ENCODE measurements at places on chromosomes 12 and 14. TPM values are rescaled to one million over a fixed set of nuclear protein-coding genes. Genes with fewer than 3 reads are reported as not detected.
A peak's percentile ranks its signal among the peaks of the same experiment; 100 is the strongest.

LRIG3 gene
- total RNA-seq, result 36.0 TPM

HSPB8 gene
- total RNA-seq, result 49.4 TPM

DNA sequence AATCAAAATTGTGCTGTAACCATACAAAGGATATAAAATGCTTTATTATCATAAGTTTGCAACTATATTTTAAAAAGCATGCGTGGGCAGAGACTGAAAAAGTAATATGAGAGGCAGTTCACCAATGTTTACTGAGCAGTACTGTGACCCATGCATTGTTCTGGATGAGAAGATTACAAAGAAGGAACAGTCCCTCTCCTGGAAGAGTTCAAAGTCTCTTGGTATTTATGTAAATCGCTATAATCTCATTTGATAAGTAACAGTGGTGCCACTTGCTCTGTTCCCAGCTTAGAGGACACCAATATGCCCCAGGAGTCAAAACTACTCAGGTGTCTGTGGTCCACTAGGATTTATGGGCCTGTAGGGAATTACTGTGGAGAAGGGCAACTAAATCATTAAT, 2.1 kb upstream of the CMAS start:
- no peak for DNase-seq

DNA sequence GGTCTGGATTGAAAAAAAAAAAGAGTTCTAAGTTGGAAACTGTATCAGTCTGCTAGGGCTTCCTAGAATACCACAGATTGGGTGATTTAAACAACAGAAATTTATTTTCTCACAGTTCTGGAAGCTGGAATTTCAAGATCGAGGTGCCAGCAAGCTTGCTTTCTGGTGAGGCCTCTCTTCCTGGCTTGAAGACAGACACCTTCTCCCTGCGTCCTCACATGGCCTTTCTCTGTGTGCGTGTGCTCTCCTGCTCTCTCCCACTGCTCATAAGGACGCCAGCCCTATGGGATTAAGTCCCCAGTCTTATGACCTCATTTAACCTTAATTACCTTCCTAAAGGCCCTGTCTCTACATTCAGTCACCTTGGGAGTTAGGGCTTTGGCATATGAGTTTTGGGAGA, 215.5 kb downstream of the PIK3C2G start:
- DNase-seq, result no peak

DNA sequence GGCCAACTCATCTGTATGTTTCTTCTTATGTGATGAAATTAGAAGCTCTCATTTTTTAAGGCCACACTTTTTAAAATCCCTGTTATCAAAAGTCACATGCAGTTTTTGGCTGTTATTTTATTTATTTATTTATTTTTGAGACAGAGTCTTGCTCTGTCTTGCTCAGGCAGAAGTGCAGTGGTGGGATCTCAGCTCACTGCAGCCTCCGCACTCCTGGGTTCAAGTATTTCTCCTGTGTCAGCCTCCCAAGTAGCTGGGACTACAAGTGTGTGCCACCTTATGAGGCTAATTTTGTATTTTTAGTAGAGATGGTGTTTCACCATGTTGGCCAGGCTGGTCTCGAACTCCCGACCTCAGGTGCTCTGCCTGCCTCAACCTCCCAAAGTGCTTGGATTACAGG, 1434.5 kb downstream of the LRFN5 start:
- no peak for DNase-seq

DNA sequence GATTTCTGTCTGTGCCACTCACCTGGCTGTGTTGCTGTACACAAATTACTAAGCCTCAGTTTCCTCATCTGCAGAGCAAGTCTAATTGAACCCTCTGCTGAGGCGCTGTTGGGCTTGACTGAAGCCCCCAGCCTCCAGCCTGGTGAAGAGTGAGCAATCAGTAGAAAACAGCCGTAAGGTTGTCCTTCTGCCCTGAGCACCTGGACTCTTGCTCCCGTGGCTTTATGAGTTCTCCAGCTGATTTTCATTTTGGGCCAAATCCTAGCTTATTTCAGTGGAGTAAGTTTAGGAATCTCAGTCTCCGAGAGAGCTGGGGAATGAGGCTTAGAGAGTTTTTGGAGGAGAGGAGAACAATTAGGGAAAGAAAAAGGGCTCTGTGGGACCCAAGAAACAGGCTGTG, 133.9 kb upstream of the EVL start:
- DNase-seq, result no peak

GRCh38 chr12:123983822-123984485, 10.9 kb downstream of the ZNF664 start:
- DNase-seq, result peak; percentile 53

DNA sequence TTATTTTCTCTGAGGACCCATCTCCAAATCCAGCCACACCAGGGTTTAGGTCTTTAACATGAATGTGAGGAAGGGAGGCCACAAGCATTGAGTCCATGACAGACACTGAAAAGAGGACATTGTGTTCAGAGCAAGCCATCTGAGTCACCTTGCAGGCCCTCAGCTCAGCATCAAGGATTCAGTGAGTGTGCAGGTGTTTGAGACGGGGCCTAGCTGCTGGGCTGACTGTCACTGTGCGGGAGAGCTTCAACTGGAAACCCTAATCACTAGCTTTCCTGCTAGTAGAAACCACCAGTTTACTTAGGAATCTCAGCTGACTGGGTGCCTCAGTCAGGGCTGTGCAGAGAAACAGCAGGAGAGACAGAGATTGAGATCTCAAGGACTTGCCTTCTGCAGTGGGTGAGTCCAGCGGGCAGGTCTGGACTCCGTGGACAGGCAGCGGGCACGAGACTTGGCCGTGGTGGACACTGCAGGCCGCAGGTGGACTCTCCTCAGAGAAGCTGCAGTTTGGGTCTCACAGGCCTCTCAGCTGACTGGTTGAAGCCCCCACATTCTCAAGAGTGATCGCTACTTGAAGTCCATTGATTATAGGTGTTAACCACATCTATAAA, 86.1 kb upstream of the DYNC1H1 start:
- DNase-seq, result no peak

DNA sequence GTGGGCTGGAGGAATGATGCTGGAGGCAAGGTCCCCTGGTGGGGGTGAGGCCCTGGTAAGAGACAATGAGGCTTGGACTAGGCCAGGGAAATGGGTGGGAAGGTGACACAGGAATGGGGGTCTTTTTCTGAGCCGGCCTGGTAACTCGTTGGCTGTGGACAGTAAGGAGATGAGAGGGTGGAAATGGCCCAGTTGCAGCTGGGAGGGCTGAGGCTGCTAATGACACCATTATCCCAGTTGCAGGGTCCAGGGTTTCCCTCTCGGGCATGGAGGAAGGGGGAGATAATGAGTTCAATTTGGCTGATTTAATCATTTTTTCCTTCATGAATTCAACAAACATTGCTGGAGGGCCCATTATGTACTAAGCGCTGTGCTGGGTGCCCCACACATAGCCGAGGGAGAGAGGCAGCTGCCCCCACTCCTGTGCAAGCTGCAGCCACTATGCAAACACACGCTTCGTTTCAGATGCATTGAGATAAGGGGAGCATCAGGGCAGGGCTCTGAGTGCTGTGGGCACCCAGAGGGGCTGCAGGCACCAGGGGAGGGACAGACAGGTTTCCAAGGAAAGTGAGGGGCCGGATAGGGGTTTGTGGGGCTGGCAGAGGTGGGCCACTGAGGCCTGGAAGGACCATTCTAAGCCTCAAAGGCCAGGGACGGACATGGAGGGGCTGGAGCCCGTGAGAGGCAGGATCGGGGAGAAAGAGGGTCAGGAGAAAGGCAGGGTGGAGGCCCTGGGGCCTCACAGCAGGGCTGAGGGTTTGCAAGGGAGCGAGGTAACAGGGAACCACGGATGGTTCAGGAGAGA, 43.2 kb upstream of the MEG3 start:
- DNase-seq, result no peak

GRCh38 chr14:93068711-93069110, 47.0 kb downstream of the ITPK1 start:
- no peak for DNase-seq

DNA sequence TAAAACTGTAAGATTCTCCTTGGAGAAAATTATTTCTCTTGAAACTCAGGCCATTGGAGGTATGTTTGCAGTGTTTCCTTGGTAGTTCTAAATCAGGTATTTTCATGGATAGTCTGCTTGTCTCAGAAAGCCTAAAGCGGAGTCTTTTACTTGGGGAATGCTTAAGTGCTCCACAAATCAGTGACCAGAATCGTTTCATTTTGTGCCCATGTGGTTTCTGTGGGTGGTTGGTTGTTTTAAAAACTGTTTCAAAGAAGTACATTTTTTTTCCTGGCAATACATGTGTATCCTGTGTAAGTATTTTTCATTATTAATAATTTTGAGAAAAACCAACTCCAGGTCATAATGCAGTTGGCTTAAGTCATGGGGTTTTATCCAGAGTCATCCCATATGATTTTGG, 33.6 kb downstream of the CCDC91 start:
- DNase-seq, result no peak

GRCh38 chr14:55977392-55978150, 140.6 kb upstream of the PELI2 start:
- no peak for DNase-seq

DNA sequence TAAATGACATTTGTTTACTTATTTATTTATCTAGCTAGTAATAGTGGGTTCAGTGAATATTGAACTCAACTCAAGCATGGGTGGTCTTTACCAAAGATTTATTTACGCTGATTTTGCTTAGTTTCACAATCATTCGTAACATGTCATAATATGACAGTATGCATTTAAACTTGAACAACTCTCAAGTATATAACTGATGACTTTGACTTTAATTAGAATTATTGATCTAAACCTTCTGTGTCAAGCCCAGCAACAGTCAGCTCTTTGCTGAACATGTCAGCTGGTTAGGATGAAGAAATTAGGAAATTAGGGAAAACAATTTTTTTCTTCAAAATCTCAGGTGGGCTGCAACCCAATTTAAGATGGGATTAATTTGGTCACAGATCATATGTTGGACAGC, 210.5 kb upstream of the G2E3 start:
- DNase-seq, result no peak

DNA sequence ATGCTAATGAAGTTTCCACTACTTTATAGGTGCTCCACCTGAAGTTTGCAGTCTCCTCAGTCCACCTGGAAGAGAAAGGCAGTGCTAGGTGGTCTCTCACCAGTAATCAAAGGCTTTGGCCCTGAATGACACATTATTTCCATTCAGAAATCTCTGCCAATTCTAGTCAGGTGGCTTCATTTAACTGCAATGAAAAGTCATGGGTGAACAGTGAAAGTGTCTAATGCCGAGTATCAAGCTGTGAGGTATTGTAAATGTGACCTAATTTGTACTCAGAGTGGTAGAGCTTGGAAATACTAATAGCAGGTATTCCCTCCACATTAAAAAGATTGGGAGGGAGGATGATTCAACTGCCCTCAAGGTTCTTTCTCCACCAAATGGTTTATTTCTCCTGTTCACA, 220.9 kb upstream of the LRFN5 start:
- no peak for DNase-seq

DNA sequence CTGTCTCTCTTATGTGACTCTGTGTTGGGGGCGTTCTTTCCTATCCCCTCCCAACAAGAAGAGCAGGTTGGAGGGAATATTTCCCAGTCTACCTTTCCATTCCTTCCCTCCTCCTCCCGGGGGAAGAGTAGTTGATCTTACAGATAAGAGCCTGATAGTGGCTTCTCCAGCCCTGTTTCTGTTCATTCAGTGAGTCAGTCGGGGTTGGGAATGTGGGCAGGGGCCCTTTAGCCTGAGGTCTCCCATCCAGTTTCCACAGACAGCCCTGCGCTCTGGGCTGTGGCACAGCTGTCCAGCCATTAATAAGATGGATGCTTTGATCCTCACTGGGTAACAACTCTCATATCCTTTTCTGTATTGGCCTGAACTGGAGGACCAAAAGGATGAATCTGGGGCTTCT, 18.1 kb upstream of the PPP1R1A start:
- no peak for DNase-seq

GRCh38 chr14:85483652-85484051, 46.3 kb upstream of the FLRT2 start:
- no peak for DNase-seq

DNA sequence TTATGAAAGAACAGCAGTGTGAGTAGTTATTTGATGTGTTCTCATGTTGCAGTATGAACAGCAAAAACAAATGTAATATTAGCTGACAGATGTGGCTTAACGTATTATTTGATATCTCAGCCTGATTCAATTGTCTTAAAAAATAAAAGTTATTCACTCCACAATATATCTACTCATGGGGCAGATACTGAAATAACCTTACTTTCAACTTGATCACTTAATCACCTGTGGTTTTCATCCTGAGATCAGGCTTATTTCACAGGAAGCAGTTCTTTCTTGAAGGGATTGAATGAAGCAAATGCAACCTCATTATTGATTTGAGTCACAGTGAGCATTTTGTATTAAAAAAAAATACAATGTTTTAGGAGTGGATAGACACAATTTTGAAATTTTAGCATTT, 90.3 kb downstream of the AKAP6 start:
- no peak for DNase-seq

GRCh38 chr12:14576896-14577295, 9.2 kb upstream of the PLBD1 start:
- DNase-seq, result no peak

- no peak for DNase-seq
These were observed 395.6 kb downstream of the BCAT1 start for GRCh38 chr12:24553259-24553658.
